ENCODE measurements at places on chromosomes 5 and 9.

GRCh38 chr9:13181652-13182051 lies 97.8 kb downstream of the MPDZ start:
- DNase-seq = no peak

DNA sequence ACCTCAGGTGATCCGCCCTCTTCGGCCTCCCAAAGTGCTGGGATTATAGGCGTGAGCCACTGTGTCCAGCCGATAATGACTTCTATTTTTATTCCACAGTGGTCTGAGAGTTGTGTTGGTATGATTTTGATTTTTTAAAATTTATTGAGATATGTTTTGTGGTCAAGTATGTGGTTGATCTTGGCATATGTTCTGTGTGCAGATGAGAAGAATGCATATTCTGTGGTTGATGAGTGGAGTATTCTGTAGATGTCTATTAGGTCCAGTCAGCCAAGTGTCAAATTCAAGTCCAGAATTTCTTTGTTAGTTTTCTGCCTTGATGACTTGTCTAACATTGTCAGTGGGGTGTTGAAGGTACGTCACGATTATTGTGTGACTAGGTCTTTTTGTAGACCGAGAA lies 338.2 kb upstream of the TARS1 start:
- no peak for DNase-seq

GRCh38 chr5:12277504-12278192 lies 373.4 kb upstream of the CTNND2 start:
- DNase-seq = no peak

GRCh38 chr5:124279146-124279876 lies 467.1 kb downstream of the ZNF608 start:
- no peak for DNase-seq

- DNase-seq = no peak
Measured at GRCh38 chr9:25936031-25936430, 257.8 kb upstream of the TUSC1 start.

DNA sequence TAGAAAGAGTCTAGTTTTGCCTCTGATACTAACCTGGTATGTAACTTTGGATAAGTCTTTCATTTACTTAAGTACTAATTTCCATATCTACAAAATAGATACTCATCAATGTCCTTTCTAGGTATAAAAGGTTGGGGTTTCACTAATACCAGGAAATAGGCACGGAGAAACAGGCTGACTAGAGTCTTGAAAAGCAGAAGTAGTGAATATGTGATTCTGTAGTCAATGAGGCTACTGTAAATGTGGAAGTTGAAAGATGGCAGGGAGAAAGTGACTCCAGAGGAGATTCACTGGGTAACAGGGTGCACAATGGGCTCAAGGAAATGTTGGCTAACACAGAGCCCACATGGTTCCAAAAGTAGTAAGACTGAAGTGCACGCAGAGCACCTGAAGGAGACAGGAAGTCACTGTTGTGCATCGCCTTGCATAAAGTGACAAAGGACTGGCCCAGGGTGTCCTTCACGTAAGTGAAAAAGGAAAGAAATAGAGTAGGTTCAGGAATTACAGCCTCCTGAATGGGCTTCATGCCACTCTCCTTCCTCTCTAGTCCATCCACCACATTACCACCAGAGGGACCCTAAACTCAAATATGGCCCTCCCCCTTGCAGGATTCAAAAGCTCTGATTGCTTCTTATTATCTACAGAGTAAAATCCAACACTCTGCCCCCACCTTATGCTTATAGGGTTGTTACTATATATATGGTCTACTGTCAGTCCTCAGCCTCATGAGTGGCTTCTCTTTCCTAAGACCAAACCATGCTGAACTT lies 288.0 kb upstream of the SMARCA2 start:
- no peak for DNase-seq

- DNase-seq = no peak
Measured at GRCh38 chr9:136010176-136010575, 49.0 kb upstream of the UBAC1 start.

DNA sequence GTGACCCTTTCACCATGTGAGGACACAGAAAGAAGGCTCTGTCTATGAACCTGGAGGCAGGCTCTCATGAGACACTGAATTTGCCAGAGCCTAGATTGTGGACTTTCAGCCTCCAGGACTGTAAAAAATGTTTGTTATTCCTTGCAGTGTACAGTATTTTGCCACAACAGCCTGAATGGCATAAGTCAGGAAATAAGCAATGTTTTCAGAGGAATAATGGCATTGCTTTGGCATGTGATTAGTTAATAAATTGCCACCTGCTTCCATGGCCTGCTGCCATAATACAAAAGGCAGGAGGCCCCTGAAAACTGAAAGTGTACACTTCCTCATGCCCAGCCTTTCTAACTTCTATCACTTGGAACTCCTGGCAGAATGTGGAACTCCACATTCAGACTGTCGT lies 408.1 kb downstream of the GADD45G start:
- no peak for DNase-seq

DNA sequence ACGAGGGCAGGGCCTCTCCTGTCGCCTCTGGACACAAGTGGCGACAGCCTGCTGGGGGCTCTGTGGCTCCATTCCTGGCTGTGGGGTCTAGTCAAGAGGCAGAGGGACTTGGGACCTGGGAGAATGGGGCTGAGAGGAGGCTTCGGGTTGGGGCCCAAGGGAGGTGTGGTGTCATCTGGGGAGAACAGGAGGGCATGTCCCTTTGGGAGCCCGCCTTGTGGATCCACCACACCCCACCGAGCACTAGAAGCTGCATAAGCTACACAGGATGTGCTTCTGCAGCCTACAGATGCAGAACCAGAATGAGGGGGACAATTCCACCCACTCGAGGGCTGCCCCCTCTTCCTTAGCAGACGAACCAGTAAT lies 3.9 kb upstream of the MAN1B1 start:
- DNase-seq = no peak

DNA sequence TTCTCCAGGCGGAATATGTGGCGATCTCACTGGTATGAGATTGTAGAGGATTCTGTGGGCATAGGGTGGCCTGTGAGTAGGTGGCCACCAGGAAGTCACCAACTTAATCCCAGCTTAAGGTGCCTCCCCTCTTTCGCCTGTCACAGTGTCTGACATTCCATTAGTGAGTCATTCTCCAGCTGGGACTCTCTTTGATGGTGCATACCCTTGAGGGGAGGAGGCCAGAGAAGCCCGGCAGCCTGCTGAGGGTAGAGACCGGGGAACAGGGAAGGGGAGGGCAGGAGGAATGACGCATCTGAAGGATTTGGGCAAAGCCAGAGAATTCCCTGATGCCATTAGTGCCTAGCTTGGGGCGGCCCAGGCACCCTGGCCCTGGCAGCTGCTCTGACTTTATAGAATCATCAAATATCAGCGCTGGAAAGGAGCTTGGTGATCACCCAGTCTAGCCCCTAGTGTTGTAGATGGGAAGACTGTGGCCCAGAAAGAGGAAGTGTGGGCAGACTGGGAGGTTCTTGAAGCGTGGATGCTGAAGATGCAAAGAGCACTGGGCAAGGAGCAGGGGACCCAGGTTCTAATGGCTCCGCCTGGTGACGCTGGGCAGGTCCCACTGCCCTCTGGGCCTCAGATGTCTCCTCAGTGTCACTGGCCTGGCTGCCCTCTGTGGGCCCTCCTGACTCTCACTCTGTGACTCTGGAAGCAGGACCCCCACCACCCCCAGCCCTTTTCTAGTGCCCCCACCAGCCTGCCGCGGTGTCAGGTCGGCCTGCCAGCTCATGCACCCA lies 41.4 kb downstream of the DAB2IP start:
- DNase-seq = no peak

- no peak for DNase-seq
Measured at GRCh38 chr9:133210609-133211008, 1.6 kb upstream of the OBP2B start.

- no peak for DNase-seq
Measured at GRCh38 chr5:158155067-158155466, 296.1 kb upstream of the CLINT1 start.

DNA sequence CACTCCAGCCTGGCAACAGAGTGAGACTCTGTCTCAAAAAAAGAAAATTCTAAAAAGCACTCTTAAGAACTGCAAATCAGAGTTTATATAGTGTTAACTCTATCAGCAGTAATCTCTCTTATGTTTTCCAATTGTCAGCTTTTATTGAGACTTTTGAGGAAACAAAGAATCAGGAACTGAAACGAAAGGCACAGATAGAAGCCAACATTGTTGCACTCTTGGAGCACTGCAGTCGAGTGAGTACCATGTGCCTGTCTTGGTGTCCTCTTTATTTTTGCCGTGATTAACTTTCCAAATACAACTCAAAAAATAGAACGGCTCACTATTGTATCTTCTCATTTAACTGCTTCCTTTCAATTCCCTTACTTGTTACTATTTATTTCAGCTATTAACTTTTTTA lies 41.7 kb upstream of the LRRC19 start:
- no peak for DNase-seq

GRCh38 chr5:172640139-172640538 lies 924 bp upstream of the NEURL1B start:
- no peak for DNase-seq

GRCh38 chr9:117945286-117945685 lies 241.1 kb downstream of the TLR4 start:
- no peak for DNase-seq

DNA sequence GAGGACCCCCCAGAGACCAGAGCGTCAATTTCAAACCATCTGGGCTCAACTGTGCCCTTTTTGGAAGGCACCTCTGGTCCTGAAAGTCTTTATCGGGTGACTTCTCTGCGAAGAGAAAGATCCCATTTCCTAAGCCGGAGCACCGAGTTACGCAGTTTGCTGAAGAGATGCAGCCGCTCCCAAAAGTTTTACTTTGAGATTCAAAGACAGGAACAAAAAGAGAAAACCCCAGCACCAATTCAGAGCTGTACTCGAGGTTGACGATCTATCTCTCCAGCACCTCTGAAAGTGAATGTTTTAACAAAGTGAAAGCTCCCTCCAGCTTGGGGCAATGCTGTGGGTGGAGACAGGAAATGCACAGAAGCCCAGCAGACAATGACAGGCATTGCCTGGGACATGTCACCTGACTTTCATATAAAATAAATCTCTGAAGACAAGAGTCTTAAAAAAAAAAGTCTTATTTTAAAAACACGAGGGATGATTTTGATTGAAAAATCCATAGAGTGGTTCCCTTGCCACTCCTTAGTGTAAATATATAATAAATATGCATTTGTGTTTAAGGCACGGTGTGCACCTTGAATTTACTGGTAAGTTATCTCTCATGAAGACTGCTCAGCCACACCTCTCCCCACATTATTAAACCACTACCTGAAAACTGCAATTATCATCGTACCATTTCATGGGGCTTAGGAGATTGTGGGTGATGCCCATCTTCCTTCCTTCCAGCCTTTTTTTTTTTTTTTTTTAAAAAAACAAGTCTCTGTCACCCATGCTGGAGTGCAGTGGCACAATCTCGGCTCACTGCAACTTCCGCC lies 79.9 kb downstream of the FNBP1 start:
- DNase-seq = peak; percentile 51

DNA sequence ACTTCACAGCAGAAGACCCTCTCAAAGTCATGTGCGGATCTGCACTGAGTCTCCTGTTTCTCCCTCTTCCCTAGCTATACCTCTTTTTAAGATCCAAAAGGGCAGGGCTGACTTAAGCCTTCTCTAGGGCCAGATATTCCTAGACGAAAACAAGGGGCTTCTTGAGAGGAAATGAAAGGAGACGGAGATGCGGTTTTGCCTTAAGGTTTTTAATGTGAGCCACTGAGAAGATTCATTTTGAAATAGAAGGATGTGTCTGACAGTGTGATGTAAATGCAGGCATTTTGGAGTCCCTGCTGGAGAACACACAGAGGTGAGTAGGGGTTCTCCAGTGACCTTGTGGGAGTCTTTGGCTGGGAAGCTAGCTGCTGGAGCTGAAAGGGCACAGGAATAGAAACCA lies 15.6 kb upstream of the IL12B start:
- DNase-seq = no peak

- no peak for DNase-seq
Measured at GRCh38 chr9:134509817-134510216, 131.8 kb upstream of the COL5A1 start.

GRCh38 chr9:75418518-75418917 lies 330.2 kb downstream of the OSTF1 start:
- no peak for DNase-seq

DNA sequence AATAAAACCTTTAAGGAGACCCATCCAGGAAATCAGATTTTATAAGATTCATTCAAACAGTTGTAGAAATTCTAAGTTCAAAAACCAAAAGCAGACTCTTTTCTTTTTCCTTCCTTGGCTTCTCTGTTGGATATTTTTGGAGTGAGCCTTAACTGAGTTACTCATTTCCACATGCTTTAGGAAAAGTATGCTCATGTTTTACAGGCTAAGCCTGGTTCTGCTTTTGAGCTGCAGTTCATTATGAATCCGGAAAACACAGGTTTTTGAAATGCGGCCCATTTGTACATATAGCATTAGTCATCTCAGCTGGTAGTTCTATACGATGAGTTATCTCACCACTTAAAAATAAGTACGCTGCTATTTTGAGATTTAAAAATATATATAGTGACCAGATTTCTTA lies 156.6 kb upstream of the DMRT1 start:
- no peak for DNase-seq

GRCh38 chr5:65696892-65697291 lies 25.0 kb downstream of the SGTB start:
- no peak for DNase-seq

DNA sequence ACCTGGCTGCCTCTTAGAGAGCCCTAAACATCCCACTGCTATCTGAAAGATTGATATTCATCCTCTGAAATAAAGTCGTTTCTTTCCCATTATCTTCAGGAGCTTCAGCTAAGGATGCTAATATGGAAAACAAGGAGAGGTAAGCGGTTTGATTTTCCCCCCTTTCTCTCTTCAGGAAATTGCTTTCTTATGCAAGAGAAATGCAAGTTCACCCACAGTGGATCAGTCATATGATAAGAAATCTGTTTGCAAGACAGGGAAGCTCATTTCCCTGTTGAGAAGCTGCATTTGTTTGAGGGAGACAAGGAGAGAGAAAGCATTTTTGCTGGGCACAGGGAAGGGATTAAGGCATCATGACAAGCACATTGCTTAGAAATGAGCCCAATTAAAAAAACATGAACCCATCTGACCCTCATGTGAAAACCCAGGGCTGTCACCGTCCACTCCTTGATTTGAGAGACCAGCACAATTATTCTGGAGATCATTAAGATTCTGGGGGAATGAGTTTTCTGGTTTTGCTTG lies 53.7 kb upstream of the BOD1 start:
- DNase-seq = no peak

GRCh38 chr9:80144406-80144805 lies 572.6 kb downstream of the TLE4 start:
- DNase-seq = no peak
